Activated CD4-positive, alpha-beta T cell treated with anti-CD3 and anti-CD28 coated beads for 24 hours (primary cell): ENCODE measurements at places on chromosomes 1 and 21.
A peak's percentile ranks its signal among the peaks of the same experiment; 100 is the strongest.

- DNase-seq: no peak
These were observed 56.8 kb downstream of the MTR start for GRCh38 chr1:236851871-236852270.

- DNase-seq: no peak
These were observed 47.4 kb upstream of the RAB4A start for GRCh38 chr1:229223498-229223897.

GRCh38 chr1:40039757-40040510, 595 bp upstream of the CAP1 start:
- peak; percentile 68 for DNase-seq

DNA sequence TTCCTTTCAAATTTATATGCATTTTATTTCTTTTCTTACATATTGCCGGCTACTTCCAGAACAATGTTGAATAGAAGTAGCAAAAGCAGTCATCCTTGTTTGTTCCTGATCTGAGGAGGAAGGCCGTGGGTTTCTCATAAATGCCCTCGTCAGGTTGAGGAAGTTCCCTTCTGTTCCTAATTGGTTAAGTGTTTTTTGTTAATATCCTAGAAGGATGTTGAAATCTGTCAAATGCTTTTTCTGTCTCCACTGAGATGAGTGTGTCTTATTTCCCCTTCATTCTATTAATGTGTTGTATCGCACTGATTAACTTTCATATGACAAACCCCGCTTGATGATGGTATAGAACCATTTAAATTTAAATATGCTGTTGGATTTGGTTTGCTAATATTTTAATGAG, 15.4 kb downstream of the TTLL10 start:
- no peak for DNase-seq

DNA sequence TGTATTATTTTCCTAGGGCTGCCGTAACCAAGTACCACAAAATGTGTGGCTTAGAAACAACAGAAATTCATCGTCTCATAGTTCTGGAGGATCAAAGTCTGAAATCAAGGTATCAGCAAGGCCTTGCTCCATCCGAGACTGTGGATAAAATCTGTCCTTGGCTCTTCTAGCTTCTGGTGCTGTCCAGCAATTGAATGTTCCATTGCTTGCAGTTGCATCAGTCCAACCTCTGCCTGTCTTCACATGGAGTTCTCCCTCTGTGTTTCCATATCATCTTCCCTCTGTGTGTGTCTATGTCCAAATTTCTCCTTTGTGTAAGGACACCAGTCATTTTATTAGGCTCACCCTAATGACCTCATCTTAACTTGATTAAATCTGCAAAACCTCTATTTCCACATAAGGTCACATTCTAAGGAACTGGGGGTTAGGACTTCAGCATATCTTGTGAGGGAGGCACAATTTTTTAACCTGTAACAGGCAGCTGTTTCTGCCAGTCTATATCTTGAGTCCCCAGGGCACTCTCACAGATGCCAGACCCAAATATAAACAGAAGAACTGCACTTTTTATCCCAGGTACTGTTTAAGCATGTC, 84.2 kb downstream of the ERG start:
- no peak for DNase-seq

- no peak for DNase-seq
These were observed 5.4 kb downstream of the CYP4B1 start for GRCh38 chr1:46804027-46804889.

- no peak for DNase-seq
These were observed 39.1 kb upstream of the KIF1B start for GRCh38 chr1:10171105-10171767.

GRCh38 chr1:2300851-2301606, 72.9 kb downstream of the SKI start:
- peak; percentile 76 for DNase-seq

DNA sequence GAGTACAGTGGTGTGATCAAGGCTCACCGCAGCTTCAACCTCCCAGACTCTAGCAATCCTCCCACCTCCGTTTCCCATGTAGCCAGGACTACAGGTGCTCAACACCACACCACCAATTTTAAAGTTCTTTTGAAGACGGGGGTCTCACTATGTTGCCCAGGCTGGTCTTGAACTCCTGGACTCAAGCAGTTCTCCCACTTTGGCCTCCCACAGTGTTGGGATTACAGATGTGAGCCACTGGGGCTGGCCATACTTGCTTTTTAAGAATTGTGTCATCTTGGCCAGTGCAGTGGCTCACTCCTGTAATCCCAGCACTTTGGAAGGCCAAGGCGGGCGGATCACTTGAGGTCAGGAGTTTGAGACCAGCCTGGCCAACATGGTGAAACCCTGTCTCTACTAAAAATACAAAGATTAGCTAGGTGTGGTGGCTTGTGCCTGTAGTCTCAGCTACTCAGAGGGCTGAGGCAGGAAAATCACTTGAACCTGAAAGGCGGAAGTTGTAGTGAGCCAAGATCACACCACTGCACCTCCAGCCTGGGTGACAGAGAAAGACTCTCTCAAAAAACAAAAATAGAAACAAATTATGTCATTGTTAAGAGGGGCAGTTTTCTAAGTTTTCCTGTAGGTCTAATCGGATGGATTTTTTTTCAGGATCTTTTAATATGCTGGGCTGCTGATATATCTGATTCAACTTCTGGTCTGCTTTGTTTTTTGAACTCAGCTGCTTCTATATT, 18.7 kb downstream of the AK4 start:
- DNase-seq: no peak

DNA sequence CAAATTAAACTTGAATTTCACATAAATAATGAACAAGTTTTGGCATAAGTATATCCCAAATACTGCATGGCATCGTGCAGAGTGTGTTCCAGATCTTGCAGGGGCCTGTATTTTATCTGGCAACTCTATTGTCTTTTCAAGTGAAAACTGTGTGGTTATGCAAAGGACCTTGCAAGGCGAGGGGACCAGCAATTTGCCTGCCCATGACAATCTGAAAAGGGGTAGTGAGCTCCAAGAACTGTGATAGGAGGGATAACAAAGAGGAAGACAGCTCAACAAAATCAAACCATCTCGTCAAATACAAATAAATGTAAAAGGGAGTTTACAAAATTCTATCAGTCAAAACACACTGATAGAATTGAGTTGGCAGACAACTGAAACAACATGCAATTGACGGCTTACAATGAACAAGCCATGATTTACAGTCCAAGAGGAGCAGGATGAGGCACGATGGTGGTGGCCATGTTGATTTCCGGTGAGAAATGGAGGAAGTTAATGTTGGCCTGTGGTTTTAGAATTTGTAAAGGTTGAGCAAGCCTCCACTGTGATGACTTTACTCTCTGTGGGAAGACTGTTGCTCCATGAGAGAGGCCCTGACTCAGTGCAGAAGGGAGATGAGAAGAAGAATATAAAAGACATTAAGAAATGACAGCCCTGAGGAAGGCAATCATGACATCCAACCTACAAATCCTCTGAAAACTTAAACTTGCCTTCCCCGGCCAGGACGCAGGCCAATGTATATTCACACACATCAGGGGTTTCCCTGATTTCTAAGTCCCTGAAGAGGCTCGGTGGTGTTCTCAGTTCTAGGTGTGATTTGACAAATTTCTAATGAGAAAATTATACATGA, 132.2 kb downstream of the ADSS2 start:
- DNase-seq: peak; percentile 7

GRCh38 chr21:15794277-15794912, 64.6 kb downstream of the USP25 start:
- DNase-seq: no peak

- DNase-seq: no peak
These were observed 14.8 kb downstream of the EDN2 start for GRCh38 chr1:41469706-41470105.

GRCh38 chr1:210372491-210372890, 43.8 kb downstream of the HHAT start:
- no peak for DNase-seq

- no peak for DNase-seq
These were observed 8.5 kb downstream of the MEF2D start for GRCh38 chr1:156492013-156492590.

GRCh38 chr1:155321639-155322503, 1.2 kb downstream of the RUSC1 start:
- no peak for DNase-seq

DNA sequence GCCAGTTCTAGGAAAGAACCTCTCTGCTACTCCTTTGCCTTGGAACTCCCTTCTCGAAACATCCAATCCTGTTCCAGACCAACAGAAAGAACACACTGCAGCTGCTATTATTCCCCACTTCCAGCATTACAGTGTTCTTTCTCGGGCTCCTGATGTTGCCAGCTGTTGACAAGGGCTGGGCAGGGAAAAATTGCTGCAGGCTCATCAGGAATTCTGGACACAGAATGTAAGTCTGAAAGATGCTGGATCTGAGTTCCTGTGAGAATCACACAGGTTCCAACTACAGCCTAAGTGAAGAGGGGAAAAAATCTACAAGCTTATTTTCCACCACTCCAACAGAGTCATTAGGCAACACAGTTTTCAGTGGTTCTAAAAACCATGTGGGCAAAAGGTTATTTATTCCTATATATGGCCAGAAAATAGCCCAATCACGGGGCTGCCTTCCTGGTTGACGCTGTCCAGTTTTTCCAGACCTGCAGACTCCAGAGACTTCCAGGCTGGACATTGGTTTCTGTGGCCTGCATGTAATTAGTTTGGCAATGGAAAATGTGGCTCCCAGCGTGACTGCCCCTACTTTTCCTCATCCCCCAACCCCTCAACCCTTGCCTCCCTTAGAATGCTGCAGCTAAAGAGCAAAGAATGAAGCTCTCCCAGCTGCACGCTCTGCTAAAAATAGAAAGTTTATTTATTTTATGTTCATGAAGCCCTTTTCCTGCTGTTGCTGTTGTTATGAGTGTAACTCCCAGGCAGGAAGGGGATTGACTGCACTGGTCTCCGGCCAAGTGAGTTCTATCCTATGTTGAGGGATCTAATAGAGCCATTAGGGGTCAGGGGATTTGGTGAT, 8.3 kb upstream of the KIAA0040 start:
- no peak for DNase-seq

DNA sequence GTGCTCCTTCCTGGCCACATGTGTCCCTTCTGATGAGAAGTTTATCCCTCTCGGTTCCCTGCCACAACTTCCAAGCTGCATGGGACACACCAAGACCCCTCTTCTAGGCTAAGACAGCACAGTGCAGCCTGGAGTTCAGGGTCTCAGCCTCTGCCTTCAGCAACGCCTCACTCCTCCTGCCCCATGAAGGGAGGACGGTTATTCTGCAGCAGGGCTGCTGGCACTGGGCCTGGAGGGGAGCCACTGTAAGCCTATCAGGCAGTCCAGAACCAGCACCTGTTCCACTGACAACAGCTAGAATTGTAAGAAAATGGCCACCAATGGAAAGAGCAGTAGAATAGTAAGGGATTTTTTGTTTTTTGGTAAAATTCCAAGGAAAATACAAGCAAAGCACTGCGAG, 72.3 kb downstream of the GALNT2 start:
- DNase-seq: no peak

GRCh38 chr1:58996341-58997059, 212.7 kb upstream of the JUN start:
- no peak for DNase-seq

DNA sequence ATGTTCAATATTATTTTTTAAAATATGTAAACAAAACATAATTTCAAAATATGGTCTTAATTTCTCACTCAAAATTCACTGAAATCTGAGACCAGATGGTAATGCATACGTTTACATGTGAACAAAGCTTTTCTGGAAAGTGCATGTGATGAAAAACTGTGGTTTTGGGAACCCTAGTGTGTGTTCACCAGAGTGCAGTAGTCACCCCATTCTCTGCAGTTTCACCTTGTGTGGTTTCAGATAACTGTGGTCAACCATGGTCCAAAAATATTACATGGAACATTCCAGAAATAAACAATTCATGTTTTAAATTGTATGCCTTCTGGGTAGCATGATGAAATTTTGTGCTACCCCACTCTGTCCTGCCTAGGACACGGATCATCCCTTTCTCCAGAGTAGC, 2021.9 kb downstream of the MRPL39 start:
- no peak for DNase-seq

GRCh38 chr21:41369105-41369919, 7.5 kb downstream of the MX2 start:
- DNase-seq: no peak

GRCh38 chr21:33896691-33897090, 18.9 kb downstream of the ATP5PO start:
- DNase-seq: no peak

GRCh38 chr1:18820791-18821641, 38.4 kb downstream of the TAS1R2 start:
- peak; percentile 50 for DNase-seq

- no peak for DNase-seq
These were observed 65.0 kb downstream of the ABL2 start for GRCh38 chr1:179164494-179164893.

GRCh38 chr1:228463559-228464455, 23.4 kb upstream of the RNF187 start:
- DNase-seq: no peak

DNA sequence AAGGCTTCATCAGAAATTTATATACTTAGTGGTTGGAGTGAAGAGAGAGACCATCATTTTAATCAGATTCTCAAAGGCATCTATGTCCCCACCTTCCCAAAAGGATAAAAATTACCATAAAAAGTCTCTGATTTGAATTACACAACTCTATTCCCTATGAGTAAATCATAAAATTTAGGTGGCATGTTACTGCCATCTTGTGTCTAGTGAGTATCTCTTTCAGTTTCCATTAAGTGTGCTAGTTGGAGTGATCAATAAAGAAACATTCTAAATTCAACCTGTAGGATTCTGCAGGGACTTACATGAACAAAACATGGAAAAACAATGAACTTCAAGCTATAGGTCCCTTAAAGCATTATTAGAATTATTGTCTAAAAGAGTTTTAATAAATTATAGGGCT, 655.4 kb downstream of the LTN1 start:
- no peak for DNase-seq

GRCh38 chr1:155944444-155944799, 3.0 kb downstream of the RXFP4 start:
- DNase-seq: no peak

DNA sequence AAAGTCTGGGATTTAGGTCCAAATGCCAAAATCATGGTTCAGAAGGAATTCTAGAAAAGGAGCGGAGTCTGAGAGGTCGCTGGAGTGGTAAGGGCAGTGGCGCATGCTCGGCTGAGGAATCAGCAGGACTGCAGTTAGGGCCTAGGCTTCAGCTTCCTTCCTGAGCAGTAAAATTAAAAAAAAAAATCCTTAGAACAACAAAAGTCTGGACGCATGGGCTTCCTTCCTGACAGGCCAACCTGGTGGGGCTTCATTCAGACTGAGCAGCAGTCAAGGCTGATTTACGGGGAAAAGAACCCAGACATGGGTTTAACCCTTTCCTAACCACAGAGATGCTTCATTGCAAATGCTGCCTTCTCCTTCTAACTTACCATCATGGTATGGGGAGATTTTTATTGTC, 17.1 kb downstream of the RNF220 start:
- DNase-seq: no peak

DNA sequence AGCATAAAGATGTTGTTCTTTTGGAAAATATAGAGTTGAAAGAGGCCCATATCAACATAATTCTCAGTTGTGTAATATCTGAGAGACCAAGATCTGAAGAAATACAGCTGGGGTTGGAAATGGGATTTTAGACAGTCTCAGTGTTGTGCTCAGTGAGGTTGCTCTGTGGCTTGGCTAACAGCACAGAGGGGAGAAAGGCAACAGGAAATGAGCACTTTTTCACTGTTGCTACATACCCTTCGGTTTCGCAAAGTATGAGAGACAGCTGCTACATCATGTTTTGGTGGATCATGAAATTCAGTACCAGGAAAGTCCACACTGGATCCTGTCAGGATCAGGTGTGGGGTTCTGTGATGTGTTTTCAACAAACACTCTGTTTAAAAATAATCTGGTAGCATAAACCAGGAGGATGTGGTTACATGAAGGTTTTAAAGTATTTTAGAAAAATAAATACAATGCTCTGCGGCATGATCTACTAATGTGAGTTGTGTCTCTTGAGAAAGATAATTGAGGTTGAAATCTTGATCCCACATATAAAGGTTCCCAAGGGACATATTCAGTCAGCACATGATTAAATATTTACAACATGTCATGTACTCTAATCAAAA, 7.0 kb upstream of the GPR88 start:
- DNase-seq: no peak
